ENCODE measurements at places on chromosomes 13 and 19. TPM values are rescaled to one million over a fixed set of nuclear protein-coding genes. Genes with fewer than 3 reads are reported as not detected.

IFNL4 gene
- not detected for total RNA-seq

SPRED3 gene
- under 0.01 TPM for total RNA-seq

PSG3 gene
- 0.05 TPM for total RNA-seq

B3GNT3 gene
- total RNA-seq: 0.14 TPM

SLC7A10 gene
- 0.33 TPM for total RNA-seq

Data from thymus (tissue), 14 donors.